ENCODE measurements at places on chromosomes 7 and 10.

- H3K36me3 ChIP-seq, result no peaks in the 10 kb centered on the region
- H3K4me1 ChIP-seq, result peaks cover 10% of the 10 kb centered on the region
- no peak for DNase-seq
- H3K27ac ChIP-seq, result no peak overlapping the region
- H3K4me3 ChIP-seq, result no peak overlapping the region
Measured at GRCh38 chr7:5139998-5140397, 50.0 kb upstream of the WIPI2 start.

DNA sequence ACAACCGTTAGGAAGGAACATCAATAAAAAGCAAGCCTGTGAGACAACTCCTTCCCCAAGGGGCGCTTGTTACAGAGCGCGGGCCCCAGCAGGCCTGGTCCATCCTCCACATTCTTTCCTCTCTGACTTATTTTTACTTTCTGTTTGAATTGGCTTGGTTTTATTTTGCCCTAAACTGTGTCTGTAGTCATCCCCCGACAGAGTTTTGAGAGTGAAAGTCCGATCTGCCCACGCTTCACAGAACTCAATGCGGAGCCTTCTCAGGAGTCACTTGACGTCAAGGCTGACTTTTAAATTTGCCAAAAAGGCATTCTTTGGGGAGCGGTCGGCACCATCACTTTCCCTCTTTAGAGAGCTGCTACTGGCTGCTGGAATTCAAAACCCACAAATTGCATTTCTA, 150.1 kb upstream of the KLF6 start:
- H3K27ac ChIP-seq, result peak overlapping the region; percentile 82
- H3K4me1 ChIP-seq, result peaks cover 7% of the 10 kb centered on the region
- H3K4me3 ChIP-seq, result peak overlapping the region; percentile 51
- H3K36me3 ChIP-seq, result no peaks in the 10 kb centered on the region
- DNase-seq, result peak; percentile 20

DNA sequence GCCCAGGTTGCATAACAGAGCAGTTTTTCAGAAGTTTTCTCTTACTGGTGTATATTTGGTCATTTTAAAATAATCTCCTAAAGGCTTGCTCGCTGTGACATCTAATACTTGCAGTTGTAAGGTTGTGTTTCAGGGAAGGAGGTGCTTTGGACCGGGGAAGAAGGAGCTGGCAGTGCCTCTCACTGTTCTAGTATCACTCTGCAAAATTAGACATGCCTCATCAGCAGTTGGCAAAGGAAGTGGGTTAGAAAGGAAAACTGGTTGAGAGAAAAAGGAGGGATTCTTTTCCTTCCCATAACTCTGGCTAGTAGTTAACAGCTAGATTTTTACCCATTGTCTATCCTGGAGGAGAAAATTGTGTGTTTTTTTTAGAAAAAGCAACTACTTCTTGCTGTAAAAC, 34.8 kb downstream of the CUL1 start:
- H3K27me3 ChIP-seq, result no peaks in the 10 kb centered on the region
- H3K27ac ChIP-seq, result no peak overlapping the region

DNA sequence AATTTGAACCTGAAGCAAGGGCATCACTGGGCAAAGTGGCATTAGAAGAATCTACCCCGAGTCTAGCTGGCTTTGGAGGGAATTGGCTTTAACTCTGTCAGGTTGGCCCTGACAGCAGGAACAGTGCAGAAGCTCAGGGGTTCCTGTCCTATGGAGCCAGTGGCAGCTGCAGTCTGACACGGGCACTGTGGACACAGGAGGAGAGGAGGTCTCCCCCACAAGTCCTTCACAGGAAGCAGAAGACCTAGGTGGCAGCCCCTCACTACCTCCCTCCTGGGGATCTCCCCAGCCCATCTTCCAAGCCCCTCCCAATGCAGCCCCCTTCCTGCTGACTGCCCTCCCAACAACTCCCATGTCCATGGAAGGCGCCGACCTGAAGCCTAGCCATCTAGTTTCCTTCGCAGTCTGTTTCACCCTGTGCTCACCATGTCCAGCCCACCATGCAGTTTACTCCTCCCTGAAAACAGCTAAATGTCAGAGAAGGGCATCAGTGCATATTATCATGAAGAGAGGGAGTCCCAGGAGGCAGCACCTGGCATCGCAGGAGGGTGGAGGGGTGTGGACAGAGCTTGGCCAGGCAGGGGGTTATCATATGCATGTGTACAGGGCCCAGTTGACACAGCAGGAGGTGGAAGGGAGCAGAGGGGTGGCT, 17.9 kb upstream of the GDF10 start:
- no peak overlapping the region for H3K4me3 ChIP-seq
- H3K36me3 ChIP-seq, result no peaks in the 10 kb centered on the region
- peaks cover 6% of the 10 kb centered on the region for H3K27me3 ChIP-seq
- H3K27ac ChIP-seq, result no peak overlapping the region

GRCh38 chr7:50795831-50796230, 13.1 kb upstream of the GRB10 start:
- peaks cover 14% of the 10 kb centered on the region for H3K27me3 ChIP-seq
- H3K4me3 ChIP-seq, result no peak overlapping the region
- no peak overlapping the region for H3K27ac ChIP-seq
- DNase-seq, result no peak

DNA sequence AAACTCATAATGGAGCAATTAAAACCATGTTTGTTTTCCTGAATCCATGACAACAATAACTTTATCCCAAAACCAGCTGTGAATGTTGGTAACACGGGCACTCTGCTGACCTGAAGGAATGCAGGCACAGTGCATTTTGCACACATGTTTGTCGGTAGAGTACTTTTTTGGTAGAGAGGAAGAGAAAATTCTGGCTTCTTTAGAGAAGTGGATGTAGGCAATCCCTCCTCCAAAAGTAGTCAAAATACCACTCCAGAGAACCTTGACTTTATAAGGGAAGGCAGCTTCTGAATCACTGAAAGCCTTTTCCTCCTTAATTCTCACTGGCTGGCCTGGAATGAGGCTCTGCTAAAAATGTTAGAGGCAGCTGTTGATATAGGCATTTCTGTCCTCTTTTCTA, 15.8 kb upstream of the ACTA2 start:
- no peak overlapping the region for H3K27ac ChIP-seq
- H3K36me3 ChIP-seq, result no peaks in the 10 kb centered on the region
- H3K27me3 ChIP-seq, result no peaks in the 10 kb centered on the region
- no peak overlapping the region for H3K4me3 ChIP-seq

- H3K4me1 ChIP-seq, result no peaks in the 10 kb centered on the region
- H3K27me3 ChIP-seq, result no peaks in the 10 kb centered on the region
Measured at GRCh38 chr7:136940917-136941316, 72.5 kb downstream of the CHRM2 start.

GRCh38 chr10:12663863-12664262, 314.5 kb downstream of the CAMK1D start:
- no peak overlapping the region for H3K27ac ChIP-seq
- H3K27me3 ChIP-seq, result no peaks in the 10 kb centered on the region
- DNase-seq, result no peak
- no peak overlapping the region for H3K4me3 ChIP-seq

GRCh38 chr7:39127058-39127457, 149.3 kb downstream of the POU6F2 start:
- no peaks in the 10 kb centered on the region for H3K27me3 ChIP-seq
- DNase-seq, result no peak
- no peak overlapping the region for H3K27ac ChIP-seq
- no peaks in the 10 kb centered on the region for H3K36me3 ChIP-seq
- peaks cover 9% of the 10 kb centered on the region for H3K4me1 ChIP-seq

DNA sequence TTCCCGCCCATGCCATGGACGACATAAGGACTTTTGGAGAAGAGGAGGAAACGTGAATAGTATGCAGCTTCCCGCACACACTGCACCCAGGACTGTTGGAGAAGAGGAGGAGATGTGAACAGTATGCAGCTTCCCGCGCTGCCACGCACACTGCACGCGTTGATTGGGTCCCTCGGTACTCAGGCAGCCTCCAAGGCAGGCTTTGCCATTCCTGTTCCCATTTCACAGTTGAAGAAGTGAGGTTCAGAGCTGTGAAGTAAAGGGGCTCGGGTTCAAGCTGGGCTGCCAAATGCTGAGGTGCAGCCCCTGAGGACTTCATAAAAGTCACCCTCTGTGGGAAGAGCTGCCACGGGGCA, 147.9 kb upstream of the FAM20C start:
- no peak overlapping the region for H3K27ac ChIP-seq
- DNase-seq, result no peak
- H3K27me3 ChIP-seq, result peaks cover 4% of the 10 kb centered on the region
- no peak overlapping the region for H3K4me3 ChIP-seq
- no peaks in the 10 kb centered on the region for H3K36me3 ChIP-seq

- H3K36me3 ChIP-seq, result peaks cover 22% of the 10 kb centered on the region
- DNase-seq, result no peak
- peak overlapping the region; percentile 91 for H3K27ac ChIP-seq
- peak overlapping the region; percentile 84 for H3K4me3 ChIP-seq
- H3K27me3 ChIP-seq, result peaks cover 1% of the 10 kb centered on the region
- H3K4me1 ChIP-seq, result peaks cover 91% of the 10 kb centered on the region
Measured at GRCh38 chr10:77867124-77867719, 59.3 kb downstream of the DLG5 start.

GRCh38 chr7:123798532-123799188, 46.3 kb upstream of the HYAL4 start:
- H3K4me1 ChIP-seq, result no peaks in the 10 kb centered on the region
- no peaks in the 10 kb centered on the region for H3K36me3 ChIP-seq
- no peak overlapping the region for H3K27ac ChIP-seq
- H3K27me3 ChIP-seq, result peaks cover 5% of the 10 kb centered on the region

- H3K36me3 ChIP-seq, result no peaks in the 10 kb centered on the region
- peaks cover 3% of the 10 kb centered on the region for H3K27me3 ChIP-seq
- peaks cover 57% of the 10 kb centered on the region for H3K4me1 ChIP-seq
Measured at GRCh38 chr7:50282813-50283605, 21.5 kb upstream of the IKZF1 start.

DNA sequence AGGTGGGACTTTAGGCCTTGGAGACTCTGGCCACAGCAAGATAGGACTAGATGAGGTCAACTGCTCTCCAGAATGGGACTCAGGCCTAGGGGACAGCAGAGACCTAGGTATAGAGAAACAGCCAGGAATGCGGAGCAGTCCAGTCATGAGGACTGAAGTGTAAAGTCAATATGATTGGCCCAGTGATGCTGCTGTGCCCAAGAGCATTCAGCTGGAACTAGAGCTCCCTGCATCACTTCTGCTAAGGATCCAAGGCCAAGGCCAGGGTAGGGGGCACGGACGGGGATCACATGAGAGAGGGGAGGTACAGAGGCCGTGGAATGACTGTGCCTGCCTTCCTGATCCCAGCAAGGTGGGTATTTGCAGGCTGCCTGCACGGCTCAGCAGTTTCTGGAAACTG, 237.9 kb downstream of the FRMD4A start:
- H3K36me3 ChIP-seq, result no peaks in the 10 kb centered on the region
- peaks cover 2% of the 10 kb centered on the region for H3K27me3 ChIP-seq
- H3K27ac ChIP-seq, result no peak overlapping the region
- no peak for DNase-seq
- H3K4me1 ChIP-seq, result no peaks in the 10 kb centered on the region
- no peak overlapping the region for H3K4me3 ChIP-seq

DNA sequence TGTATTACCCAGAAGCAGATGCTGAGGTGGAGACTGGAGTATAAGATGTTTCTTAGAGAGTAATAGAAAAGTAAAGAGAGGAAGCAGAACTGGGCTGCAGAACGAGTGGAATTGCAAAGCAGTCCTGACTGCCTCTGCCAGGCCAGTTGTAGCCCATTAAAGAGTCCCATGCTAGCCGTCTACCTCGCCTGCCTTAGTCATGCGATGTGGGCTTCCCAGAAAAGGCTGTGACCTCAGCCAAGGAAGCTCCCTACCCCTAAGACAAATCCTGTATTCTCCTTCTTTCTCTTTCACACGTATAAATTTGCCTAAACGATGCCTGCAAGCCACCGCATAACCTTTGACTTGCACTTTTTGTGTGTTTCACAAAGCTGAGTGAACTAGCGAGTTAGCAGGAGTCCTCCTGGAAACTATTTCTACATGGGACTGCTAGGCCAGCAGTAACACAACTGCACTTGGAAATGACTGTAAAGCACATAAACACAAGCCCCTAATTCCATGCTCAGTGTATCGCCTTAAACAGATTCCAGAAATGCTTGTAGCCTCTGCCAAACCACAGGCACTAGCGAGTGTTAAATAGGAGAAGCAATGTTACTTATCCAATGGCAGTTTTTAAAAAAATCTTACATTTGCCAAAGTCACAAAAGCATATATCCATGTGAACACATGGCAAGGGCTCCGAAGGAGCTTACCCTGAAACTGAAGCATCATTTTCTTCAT, 47.4 kb upstream of the GNAI1 start:
- no peak overlapping the region for H3K27ac ChIP-seq
- H3K36me3 ChIP-seq, result no peaks in the 10 kb centered on the region
- H3K27me3 ChIP-seq, result no peaks in the 10 kb centered on the region
- H3K4me3 ChIP-seq, result no peak overlapping the region
- H3K4me1 ChIP-seq, result no peaks in the 10 kb centered on the region
- DNase-seq, result no peak

- no peaks in the 10 kb centered on the region for H3K27me3 ChIP-seq
- no peak overlapping the region for H3K27ac ChIP-seq
- H3K4me1 ChIP-seq, result no peaks in the 10 kb centered on the region
- no peaks in the 10 kb centered on the region for H3K36me3 ChIP-seq
- no peak overlapping the region for H3K4me3 ChIP-seq
- no peak for DNase-seq
Measured at GRCh38 chr10:132735341-132735775, 50.6 kb downstream of the NKX6-2 start.

- peaks cover 2% of the 10 kb centered on the region for H3K27me3 ChIP-seq
- no peak for DNase-seq
- H3K4me1 ChIP-seq, result no peaks in the 10 kb centered on the region
- H3K27ac ChIP-seq, result no peak overlapping the region
Measured at GRCh38 chr10:16011548-16011947, 151.2 kb upstream of the MINDY3 start.

DNA sequence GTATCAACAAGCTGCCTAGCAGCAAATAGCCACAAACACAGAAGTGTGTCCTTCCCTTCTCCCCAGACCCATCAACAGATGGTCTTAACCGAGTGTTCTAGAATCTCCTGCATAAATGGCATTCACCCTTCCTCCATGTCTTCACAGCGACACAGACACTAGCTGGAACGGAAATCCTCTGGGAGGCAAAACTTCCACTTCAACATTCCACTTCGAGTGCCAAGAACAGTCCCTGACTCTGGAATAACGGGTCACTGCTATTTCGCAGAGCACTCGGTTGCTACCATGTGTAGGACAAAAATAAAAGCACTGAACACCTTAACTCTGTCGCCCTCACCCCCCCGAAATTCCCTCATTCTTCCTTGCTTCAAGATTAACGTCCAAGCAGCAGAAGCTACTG, 65.1 kb downstream of the SFMBT2 start:
- no peak overlapping the region for H3K4me3 ChIP-seq
- H3K27me3 ChIP-seq, result no peaks in the 10 kb centered on the region
- peaks cover 34% of the 10 kb centered on the region for H3K4me1 ChIP-seq
- DNase-seq, result no peak
- H3K36me3 ChIP-seq, result peaks cover 22% of the 10 kb centered on the region

DNA sequence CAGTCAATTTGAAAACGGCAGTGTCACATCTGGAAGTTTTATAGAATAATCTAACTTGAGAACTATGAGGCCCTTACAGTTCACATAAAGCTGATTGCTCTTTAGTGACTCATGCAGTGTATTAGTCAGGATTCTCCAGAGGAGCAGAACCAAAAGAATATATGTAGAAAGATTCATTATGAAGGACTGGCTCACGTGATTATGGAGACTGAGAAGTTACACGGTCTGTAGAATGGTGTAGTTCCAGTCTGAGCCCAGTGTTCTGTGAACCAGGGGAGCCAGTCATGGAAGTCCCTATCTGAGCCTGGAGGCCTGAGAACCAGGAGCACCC, 21.5 kb downstream of the RBM33 start:
- DNase-seq, result no peak
- H3K27ac ChIP-seq, result no peak overlapping the region
- H3K36me3 ChIP-seq, result no peaks in the 10 kb centered on the region

- H3K27ac ChIP-seq, result no peak overlapping the region
- peaks cover 15% of the 10 kb centered on the region for H3K36me3 ChIP-seq
- H3K27me3 ChIP-seq, result peaks cover 10% of the 10 kb centered on the region
- no peak for DNase-seq
- no peak overlapping the region for H3K4me3 ChIP-seq
Measured at GRCh38 chr7:2109936-2110609, 122.7 kb downstream of the MAD1L1 start.

Data from immature natural killer cell (primary cell).